Panc1 (cell line): ENCODE measurements at places on chromosomes 7 and 10.
A peak's percentile ranks its signal among the peaks of the same experiment; 100 is the strongest.

GRCh38 chr7:65744406-65744805 lies 128.5 kb upstream of the VKORC1L1 start:
- H3K4me1 ChIP-seq: no peaks in the 10 kb centered on the region
- DNase-seq: no peak
- no peak overlapping the region for H3K4me3 ChIP-seq
- no peaks in the 10 kb centered on the region for H3K36me3 ChIP-seq
- no peak overlapping the region for H3K27ac ChIP-seq

GRCh38 chr7:22339725-22340390 lies 17.1 kb downstream of the RAPGEF5 start:
- no peaks in the 10 kb centered on the region for H3K27me3 ChIP-seq
- DNase-seq: no peak
- no peaks in the 10 kb centered on the region for H3K4me1 ChIP-seq
- no peak overlapping the region for H3K27ac ChIP-seq
- H3K36me3 ChIP-seq: no peaks in the 10 kb centered on the region
- no peak overlapping the region for H3K4me3 ChIP-seq

DNA sequence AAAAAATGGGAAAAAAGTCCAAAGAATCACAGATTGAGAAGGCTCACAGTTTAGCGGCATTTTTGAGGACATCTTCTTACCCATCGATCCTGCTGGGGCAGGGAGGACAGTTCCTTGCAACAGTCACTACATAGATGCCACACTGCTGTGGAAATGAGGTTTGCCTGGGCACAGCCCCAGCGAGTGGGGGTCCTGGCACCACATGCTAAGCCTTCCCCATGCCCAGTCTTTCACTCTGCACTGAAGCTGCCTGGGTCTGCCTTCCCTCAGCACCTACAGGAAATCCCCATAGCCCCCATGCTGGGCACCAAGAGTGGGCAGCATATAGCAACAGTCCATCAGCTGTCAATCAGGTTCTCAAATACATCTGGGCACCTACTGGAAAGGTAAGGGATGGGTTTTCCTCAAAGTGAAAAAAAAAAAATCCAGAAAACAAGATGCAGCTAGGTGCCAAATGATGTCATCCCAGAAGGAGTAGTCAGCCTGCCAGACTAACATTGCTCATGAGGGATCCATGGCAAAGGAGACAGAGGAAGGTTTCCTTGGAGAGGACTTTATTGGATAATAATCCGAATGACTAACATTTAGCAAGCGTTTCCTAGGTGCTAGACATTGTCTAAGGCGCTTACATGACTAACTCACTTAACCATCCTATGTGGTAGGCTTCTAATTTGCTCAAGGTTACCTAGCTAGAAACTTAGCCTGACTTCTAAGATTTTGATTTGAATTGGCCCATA lies 125.7 kb upstream of the CXCL12 start:
- DNase-seq: no peak
- no peaks in the 10 kb centered on the region for H3K36me3 ChIP-seq
- H3K27ac ChIP-seq: no peak overlapping the region
- no peaks in the 10 kb centered on the region for H3K27me3 ChIP-seq
- no peak overlapping the region for H3K4me3 ChIP-seq

DNA sequence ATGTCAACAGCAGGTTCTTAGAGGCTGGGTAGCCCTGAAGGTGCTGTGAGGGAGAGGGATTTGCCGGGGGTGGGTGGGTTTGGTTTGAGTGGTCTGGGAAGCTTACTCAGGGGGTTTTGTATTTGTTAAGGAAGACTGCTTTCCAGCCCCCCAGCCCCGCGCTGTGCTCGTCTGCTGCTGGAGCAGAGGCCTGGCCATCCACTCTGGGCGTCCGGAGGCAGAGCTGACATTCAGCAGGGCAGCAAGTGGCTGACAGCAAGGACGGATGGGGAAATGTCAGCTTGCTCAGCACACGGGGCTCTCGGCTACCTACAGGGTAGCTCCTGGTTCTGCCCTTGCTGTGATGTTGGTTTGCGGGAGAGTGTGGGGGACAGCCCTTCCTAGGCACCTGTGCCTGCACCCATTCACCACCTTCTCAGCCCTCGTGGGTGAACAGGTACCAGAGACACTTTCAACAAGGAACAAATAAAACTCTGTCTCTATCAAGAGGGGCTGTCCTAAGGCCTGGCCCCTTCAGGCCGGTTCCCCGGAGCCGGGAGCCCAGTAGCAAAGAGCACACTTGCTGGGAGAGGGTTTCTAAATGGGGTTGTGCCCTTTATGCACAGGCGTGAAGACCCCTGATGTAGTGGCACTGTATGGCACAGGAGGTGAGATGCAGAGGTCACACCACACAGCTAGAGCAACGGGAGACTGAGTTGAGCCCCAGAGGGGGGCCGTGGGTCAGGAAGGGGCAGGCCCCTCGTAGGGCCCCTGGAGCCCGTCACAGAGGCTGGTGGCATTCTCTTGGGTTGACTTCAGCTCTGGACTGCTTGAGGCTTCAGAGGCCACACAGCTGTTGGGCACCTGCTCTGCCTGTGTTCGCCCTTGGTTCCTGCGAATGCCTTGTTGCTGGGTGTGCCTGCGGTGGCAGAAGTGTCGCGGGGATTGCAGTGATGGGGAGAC lies 72.2 kb upstream of the SHH start:
- no peak for DNase-seq
- H3K27me3 ChIP-seq: no peaks in the 10 kb centered on the region
- H3K4me3 ChIP-seq: no peak overlapping the region
- no peak overlapping the region for H3K27ac ChIP-seq

DNA sequence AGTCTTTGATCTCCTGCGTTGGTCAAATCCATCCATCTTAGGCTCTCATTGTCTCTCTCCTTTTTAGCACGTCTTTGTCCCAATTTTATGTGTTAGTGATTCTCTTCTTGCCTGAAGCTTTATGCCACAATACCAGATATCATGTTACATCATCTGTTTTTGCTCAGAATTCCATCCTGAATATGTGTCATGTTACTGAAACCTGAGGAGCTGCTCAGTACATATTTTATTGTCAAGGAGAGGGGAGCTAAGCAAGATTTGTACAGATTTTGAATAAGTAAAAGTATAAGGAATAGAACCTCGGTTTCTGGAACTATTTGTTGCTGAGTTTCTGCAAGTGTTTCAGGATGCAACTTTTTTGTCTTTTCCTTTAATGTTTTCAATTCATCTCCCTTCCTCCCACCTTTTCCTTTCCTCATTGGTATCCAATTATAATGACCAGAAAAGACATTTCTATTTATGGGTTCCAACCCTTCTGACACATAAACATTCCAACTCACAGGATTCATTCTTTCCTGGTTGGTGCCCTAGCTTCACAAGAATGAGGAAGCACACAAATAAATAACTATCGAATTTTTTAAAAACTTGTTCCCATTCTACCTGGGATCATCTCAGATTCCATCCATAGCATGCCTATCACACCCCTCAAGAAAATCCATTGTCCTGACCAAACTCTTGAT lies 291.8 kb downstream of the CRPPA start:
- H3K4me1 ChIP-seq: no peaks in the 10 kb centered on the region
- no peaks in the 10 kb centered on the region for H3K27me3 ChIP-seq
- H3K27ac ChIP-seq: no peak overlapping the region
- no peaks in the 10 kb centered on the region for H3K36me3 ChIP-seq
- no peak overlapping the region for H3K4me3 ChIP-seq

DNA sequence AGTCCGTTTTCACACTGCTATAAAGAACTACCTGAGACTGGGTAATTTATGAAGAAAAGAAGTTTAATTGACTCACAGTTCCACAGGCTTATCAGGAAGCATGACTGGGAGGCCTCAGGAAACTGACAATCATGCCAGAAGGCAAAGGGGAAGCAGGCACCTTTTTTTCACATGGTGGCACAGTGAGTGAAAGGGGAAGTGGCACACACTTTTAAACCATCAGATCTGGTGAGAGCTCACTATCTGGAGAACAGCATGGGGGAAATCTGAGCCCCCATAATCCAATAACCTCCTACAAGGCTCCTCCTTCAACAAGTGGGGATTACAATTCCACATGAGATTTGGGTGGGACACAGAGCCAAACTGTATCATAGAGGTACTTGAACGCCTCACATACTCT lies 30.0 kb downstream of the AGR3 start:
- H3K4me3 ChIP-seq: no peak overlapping the region
- H3K36me3 ChIP-seq: no peaks in the 10 kb centered on the region
- DNase-seq: no peak
- H3K27me3 ChIP-seq: no peaks in the 10 kb centered on the region

GRCh38 chr7:16646472-16647072 lies 591 bp downstream of the BZW2 start:
- no peaks in the 10 kb centered on the region; the same call in 1 of the 2 replicates for H3K36me3 ChIP-seq
- H3K4me1 ChIP-seq: peaks cover 43% of the 10 kb centered on the region
- H3K4me3 ChIP-seq: peak overlapping the region; percentile 76
- H3K27me3 ChIP-seq: no peaks in the 10 kb centered on the region
- H3K27ac ChIP-seq: peak overlapping the region; percentile 93

- no peak overlapping the region for H3K27ac ChIP-seq
- no peaks in the 10 kb centered on the region for H3K27me3 ChIP-seq
- no peak for DNase-seq
- no peaks in the 10 kb centered on the region for H3K4me1 ChIP-seq
- H3K36me3 ChIP-seq: no peaks in the 10 kb centered on the region
Observed at GRCh38 chr10:29575098-29575455, 59.7 kb downstream of the SVIL start.

GRCh38 chr10:78623578-78624215 lies 445.1 kb upstream of the ZMIZ1 start:
- H3K4me3 ChIP-seq: no peak overlapping the region
- no peaks in the 10 kb centered on the region; the same call in 1 of the 2 replicates for H3K4me1 ChIP-seq
- peak; percentile 76 for DNase-seq
- H3K36me3 ChIP-seq: no peaks in the 10 kb centered on the region

DNA sequence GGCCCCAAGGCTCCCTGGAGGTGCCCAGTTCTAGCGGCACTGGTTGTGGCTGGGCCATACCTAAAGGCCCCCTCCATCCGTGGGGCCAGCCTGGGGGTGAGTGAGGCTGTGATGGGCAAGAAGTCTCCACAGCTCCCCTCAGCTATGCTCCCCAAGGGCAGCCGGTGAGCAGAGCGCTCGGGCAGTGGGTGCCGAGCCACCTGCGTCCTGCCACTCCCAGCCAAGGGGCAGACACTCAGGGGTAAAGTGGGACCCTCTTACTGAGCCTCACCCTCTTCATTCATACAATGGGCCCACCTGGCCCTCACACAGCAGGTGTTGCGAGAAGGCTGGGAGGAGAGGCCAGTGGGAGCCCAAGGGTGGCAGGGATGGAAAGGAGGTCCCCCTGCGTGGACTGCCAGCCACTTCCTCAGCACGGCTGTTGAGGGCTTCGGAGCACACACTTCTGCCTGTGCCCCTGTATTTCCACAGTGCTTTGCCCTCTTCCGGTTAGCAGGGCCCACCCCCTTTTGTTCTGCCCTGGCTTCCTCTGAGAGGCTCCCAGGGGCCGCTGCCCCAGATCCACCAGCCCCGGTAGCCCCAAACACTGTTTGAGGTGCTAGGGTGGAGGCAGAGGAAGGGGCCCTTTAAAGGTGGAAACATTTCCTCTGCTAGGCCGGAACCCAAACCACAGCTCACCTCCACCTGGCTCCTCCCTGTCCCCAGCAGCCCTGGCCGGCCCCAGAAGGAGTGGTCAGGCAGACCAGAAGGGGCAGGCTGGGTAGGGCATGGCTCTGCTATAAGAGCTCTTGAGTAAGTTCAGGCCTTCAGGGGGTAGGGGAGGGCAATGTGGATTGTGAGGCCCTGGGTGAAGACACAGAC lies 16.4 kb upstream of the C10orf105 start:
- no peaks in the 10 kb centered on the region for H3K27me3 ChIP-seq
- H3K27ac ChIP-seq: no peak overlapping the region
- H3K4me3 ChIP-seq: no peak overlapping the region
- H3K4me1 ChIP-seq: 0 out of 2 replicates have a peak, but pooled peaks cover 4% of the 10 kb centered on the region

DNA sequence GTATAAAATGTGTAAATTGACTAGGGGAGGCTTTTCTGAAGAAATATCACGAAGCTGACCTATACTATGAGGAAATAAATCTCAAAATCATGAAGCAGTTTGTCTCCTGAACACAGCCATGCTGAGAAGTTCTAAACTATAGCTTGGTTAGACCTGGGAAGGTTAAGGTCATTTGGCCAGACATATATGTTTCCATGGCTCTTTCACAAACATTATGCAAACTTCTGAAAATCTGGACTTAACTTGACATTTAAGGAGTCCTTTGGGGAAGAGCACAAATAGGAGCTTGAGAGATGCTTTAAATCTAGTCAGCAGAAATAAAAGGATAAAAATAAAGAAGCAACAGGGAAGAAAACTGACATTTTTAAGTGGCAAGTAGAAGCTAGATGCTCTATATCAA lies 115.9 kb upstream of the MEOX2 start:
- H3K27ac ChIP-seq: no peak overlapping the region
- H3K27me3 ChIP-seq: no peaks in the 10 kb centered on the region
- H3K4me3 ChIP-seq: no peak overlapping the region
- H3K4me1 ChIP-seq: no peaks in the 10 kb centered on the region
- H3K36me3 ChIP-seq: no peaks in the 10 kb centered on the region

GRCh38 chr7:101728128-101728527 lies 89.3 kb upstream of the CUX1 start:
- H3K27ac ChIP-seq: no peak overlapping the region
- no peak for DNase-seq
- no peaks in the 10 kb centered on the region for H3K36me3 ChIP-seq
- H3K27me3 ChIP-seq: no peaks in the 10 kb centered on the region
- H3K4me3 ChIP-seq: no peak overlapping the region

GRCh38 chr7:39480901-39481300 lies 85.3 kb upstream of the YAE1 start:
- no peak overlapping the region for H3K4me3 ChIP-seq
- H3K4me1 ChIP-seq: no peaks in the 10 kb centered on the region
- H3K36me3 ChIP-seq: no peaks in the 10 kb centered on the region
- DNase-seq: no peak
- peaks cover 8% of the 10 kb centered on the region for H3K27me3 ChIP-seq
- no peak overlapping the region for H3K27ac ChIP-seq

- H3K4me1 ChIP-seq: no peaks in the 10 kb centered on the region
- no peaks in the 10 kb centered on the region for H3K36me3 ChIP-seq
- H3K27me3 ChIP-seq: peaks cover 9% of the 10 kb centered on the region
- H3K27ac ChIP-seq: no peak overlapping the region
- H3K4me3 ChIP-seq: no peak overlapping the region
Observed at GRCh38 chr10:86388119-86388704, 21.6 kb upstream of the GRID1 start.

GRCh38 chr10:86391986-86392722 lies 25.6 kb upstream of the GRID1 start:
- H3K36me3 ChIP-seq: no peaks in the 10 kb centered on the region
- H3K4me1 ChIP-seq: no peaks in the 10 kb centered on the region
- no peaks in the 10 kb centered on the region for H3K27me3 ChIP-seq
- no peak overlapping the region for H3K27ac ChIP-seq
- no peak for DNase-seq
- H3K4me3 ChIP-seq: no peak overlapping the region
